ENCODE measurements at places on chromosomes 2 and 18.

- no peak for DNase-seq
Observed at GRCh38 chr2:154995361-154995760, 296.9 kb downstream of the KCNJ3 start.

DNA sequence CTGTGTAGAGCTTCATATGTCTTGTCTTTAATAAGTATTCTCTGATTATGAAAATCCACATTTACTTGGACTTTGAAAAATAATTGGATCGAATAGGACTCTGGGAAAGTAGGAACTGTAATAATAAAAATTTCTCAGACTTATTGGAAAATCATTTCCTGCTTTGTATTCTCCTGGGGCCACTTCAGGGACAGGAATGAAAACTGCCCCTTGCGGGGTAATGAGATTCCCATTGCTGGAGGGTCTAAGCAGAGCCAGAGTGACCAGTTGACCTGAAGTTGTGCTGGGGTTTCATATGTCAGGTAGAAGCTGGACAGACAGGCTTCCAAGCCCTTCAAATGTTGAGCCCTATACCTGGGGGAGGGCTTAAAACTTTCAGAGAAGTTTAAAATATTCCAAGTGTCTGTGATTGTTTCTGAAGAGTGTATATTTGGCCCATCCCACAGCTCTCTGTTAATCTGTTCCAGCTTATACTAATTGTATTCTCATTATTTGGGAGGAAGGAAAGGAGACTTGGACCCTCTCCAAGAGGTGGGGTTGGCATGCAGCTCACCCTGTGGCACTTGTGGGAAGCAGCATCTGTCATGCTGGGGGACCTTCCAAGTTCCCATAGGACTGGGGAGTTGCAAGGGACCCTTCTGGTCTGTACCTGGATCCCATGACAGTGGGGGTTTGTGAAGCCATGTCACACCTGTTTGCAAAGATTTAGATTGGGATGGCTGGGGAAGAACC is 268.7 kb upstream of the ATP5MC3 start:
- DNase-seq: peak; percentile 29

GRCh38 chr2:207505171-207505570 is 24.6 kb upstream of the CREB1 start:
- no peak for DNase-seq

- no peak for DNase-seq
Observed at GRCh38 chr2:217880891-217881290, 121.9 kb downstream of the TNS1 start.

DNA sequence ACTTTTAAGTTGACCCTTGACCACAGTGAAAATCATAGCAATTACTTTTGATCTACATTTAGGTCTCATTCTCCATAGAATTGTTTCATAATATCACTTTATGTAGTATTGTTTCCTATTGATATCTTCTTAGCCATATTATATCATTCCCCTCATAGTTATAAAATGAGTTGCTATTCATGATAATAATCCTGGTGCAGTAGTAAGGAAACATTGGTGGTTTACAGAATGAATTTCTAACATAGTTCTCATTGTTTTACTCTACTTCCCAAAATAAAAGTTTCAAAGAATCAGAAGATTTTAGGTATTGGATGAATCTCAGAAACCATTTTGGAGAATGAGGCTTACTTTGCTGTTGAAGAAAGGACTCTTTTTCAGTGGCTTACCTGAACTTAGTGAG is 246.0 kb downstream of the PARD3B start:
- DNase-seq: no peak

- no peak for DNase-seq
Observed at GRCh38 chr18:35573531-35573930, 8.0 kb upstream of the GALNT1 start.

- no peak for DNase-seq
Observed at GRCh38 chr18:8238507-8238906, 370.7 kb upstream of the RAB12 start.

GRCh38 chr2:8630676-8631464 is 51.0 kb upstream of the ID2 start:
- no peak for DNase-seq

DNA sequence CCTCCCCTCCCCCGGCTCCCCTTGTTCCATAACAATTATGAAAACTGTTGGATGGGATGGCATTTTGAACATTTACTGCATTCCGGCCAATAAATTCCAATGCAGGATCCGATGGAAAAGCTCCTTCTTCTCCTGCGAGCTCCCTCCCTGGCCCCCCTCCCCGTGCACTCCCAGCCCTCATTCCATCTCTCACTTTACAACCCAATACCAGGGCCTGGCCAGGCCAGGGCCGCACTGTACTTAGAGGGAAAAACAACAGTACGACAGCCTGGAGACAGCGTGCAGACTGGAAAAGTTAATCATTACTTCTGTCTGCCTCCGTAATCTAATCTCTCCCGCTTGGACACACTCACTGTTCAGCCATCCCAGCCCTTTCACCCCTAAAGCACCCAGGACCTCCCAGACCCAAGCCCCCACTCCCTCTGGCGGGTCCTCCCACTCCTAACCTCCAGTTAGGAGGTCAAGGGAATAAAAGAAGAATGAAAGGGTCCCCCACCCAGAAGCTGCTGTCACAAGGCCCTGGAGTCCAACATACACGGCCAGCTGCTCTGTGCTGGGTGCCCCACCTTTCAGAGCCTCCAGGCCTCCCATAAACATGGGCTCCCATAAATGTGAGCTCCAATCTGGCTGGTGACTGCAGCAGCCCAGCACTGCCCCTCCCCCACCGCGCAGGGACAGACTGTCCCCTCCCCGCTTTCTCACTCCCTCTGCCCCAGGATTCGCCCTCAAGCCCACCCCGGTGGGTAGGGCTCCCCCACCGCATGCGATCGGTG is 20.6 kb downstream of the SMAD7 start:
- no peak for DNase-seq

GRCh38 chr2:68589963-68590362 is 53.4 kb upstream of the PROKR1 start:
- no peak for DNase-seq

DNA sequence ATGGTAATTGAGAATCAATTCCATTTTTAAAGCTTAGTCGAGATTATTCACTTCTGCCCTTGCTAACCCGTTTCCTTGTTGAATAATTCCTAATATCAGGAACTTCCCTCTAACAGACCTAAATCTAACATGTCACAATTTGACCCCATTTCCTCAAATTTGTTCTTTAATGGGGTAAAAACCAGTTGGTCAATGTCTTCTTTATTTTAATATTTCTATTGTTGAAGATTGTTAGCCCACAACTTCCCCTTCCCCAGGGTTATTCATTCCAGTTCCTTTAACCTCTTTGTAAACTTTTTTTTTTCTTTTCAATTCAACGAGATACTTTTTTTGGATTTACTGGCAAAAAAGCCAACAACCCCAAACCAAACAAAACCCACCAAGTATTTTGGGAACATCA is 7.3 kb downstream of the TNFRSF11A start:
- no peak for DNase-seq

- DNase-seq: no peak
Observed at GRCh38 chr18:8894823-8895222, 189.5 kb downstream of the MTCL1 start.

- no peak for DNase-seq
Observed at GRCh38 chr2:125106710-125107109, 1081.6 kb downstream of the CNTNAP5 start.

DNA sequence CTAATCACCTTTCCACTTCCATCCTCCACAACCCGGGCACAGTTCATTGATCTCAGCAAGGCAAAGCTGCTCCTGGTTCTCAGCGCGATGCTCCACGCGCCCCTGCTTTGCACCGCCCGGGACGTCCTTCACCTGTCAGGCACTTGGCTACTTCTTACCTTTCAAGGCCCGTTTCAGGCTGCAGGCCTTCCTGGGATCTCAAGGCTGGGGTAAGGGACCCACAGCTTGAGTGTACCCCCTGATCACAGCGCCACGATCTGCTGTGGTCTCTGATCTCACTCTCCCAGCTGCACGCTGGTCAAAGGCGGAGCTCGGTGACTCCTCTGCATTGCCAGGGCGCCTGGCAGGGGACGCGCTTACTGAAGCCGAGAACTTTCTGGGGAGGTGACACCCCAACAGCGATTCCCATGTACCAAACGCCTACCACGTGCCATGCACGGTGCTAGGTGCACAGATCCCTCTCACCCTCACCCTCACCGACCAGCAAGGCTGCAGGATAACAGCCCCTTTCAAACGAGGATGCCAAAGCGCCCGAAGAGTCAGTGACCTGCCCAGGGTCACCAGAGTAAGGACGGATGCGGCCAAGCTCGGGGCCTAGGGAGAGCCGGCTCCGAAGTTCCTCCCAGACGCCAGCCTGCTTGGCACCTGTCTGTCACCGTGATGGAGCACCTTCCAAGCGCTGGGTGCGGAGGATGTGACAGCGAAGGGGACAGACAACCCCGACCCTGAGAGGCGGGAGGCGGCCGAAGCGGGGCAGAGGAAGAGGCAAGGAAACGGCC is 818 bp downstream of the ITGB1BP1 start:
- peak; percentile 67 for DNase-seq

DNA sequence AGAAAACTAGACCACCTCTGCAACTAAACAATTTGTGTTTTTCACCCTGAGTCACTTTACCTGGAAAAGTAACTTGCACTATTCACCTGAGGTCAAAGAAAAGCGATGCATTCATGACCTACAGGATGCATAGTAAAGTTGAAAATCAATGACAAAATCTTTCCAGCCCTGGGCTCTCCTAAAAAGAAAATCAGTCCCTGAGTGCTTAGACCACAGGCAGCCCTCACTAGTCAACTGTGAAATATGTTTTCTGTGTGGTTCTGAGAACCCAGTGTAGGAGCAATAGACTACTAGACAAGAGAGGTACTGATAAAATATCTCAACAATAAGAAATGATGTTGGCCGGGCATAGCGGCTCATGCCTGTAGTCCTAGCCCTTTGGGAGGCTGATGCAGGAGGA is 133.1 kb downstream of the TXNL1 start:
- DNase-seq: no peak

- no peak for DNase-seq
Observed at GRCh38 chr2:168424112-168424951, 31.7 kb upstream of the CERS6 start.

DNA sequence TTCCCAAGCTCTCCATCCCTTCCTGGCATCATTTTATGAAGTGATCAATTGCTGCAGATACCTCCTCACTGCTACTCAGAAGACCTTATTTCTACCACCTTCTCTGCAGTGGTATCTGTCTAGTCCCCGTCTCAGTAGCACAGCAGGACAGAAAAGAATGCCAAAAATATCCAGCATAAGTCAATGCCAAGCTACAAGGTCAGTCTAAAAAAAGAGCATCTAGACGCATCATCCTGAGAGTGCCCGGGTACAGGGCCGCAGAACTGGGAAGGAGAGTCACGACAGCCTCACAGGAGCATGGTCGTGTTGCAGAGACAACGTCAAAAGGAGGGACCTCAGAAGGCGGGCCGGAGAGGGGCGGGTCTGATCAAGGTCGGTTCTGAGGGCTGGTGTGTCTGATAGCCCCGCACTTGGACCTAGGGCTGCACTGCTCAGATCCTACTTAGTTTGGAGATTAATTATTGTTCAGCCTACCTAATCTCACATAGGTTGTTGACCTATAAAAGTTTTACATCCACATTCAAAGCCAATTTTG is 24.3 kb upstream of the SNTG2 start:
- no peak for DNase-seq

GRCh38 chr18:27075828-27076227 is 109.3 kb downstream of the CHST9 start:
- DNase-seq: peak; percentile 19

GRCh38 chr2:226383461-226383860 is 416.2 kb downstream of the IRS1 start:
- DNase-seq: no peak
